ENCODE measurements at places on chromosomes 7 and 10.

DNA sequence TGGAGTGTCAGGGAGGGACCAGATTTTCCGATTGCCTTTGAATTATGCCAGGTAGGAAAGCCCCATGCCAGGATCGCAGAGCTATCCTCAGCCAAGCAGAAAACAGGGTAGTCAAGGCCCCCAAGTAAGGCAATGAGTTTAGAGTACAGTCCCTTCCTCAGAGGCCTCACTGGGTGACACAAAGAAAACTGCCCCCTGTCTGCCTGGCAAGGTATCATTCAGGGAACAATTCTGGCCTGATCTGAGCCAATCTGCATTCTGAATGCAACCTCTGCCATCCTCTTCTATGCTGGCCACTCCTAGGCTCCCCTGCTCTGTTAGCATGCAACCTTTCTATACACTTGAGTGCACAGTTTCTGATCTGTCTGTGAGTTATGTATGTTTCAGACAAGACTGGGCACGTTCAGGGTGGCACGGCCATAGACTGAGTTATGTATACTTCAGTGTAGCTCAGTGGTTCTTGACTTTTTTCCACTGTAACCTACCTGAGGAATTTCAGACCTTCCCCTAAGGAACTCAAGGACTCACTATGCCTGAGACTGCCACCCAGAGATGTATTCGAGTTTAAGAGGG lies 336.8 kb downstream of the PLXNA4 start:
- no peak for DNase-seq

- no peak for DNase-seq
Measured at GRCh38 chr10:17029581-17030271, 99.9 kb downstream of the CUBN start.

- DNase-seq, result no peak
Measured at GRCh38 chr7:85516675-85517074, 329.8 kb upstream of the SEMA3D start.

DNA sequence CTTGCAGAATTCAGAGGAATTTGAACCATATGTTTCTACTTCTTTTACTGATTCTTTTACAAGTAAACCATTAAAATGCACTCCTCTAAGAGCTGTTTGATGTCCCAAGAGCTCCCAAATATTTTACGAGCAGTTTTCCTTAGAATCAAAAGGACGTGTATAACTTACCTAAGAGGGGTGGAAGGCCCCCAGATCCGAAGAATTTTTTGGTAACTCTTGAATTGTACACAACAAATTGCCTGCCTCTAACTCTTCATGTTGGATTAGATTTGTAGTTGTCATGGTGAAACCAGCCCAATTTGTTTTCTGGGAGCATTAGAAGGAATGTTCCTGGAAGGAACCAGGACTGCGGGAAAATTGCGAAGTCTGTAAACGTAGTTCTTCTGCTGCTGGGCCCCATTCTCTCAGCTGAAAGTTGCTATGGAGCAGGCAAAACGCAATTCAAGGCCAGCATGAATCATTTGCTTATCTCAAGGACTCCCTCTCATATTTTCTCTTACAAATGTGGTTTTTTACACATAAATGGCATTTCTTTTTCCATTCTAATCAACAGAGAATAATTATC lies 124.8 kb upstream of the TMEM72 start:
- no peak for DNase-seq

- no peak for DNase-seq
Measured at GRCh38 chr7:89887489-89887888, 266.8 kb upstream of the STEAP1 start.

GRCh38 chr7:157434231-157434630 lies 97.4 kb downstream of the DNAJB6 start:
- DNase-seq, result no peak

DNA sequence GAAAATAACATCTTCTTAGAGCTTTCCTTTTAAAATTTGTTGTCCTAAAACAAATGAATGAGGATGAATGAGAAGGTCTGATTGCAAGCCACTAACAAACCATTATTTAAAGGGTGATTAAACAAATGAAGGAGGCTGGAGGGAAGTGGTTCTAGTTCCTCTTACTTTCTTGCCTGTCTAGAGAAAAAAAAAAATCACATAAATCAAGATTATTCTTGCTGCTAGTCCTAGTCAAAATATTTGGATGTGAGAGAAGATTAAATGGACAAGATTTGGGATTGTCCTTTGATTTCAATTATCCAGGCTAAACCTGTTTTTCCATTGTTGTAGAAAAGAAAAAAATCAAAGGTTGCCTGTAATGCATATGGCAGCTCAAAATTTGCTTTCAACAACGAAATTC lies 3.3 kb downstream of the SKAP2 start:
- no peak for DNase-seq

DNA sequence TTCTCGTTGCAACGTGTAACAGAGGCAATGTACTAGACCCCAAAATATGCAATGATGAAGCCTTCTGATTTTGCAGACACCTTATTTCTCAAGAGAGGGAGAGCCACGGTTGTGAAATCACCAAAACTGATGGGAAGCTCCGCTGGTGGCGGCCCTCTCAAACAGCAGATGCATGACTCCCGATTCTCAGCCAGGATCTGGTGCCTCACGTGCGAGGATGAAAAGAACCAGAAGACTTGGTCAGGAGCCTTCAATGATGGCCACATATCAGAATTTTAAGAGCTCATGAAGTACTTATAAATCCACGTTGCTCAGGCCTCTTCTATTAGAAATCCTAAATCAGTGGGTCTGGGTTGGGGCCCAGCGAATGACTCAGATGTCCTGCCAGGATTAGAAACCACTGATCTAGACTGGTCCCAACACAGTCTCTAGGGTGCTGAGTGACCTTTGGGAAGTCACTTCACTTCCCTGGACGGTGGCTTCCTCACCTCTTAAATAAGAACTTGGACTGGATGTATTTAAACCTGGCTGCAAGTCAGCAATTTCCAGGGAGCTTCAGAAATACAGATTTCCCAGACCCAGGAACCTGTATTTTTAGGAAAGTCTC lies 41.9 kb upstream of the FAM180A start:
- no peak for DNase-seq

DNA sequence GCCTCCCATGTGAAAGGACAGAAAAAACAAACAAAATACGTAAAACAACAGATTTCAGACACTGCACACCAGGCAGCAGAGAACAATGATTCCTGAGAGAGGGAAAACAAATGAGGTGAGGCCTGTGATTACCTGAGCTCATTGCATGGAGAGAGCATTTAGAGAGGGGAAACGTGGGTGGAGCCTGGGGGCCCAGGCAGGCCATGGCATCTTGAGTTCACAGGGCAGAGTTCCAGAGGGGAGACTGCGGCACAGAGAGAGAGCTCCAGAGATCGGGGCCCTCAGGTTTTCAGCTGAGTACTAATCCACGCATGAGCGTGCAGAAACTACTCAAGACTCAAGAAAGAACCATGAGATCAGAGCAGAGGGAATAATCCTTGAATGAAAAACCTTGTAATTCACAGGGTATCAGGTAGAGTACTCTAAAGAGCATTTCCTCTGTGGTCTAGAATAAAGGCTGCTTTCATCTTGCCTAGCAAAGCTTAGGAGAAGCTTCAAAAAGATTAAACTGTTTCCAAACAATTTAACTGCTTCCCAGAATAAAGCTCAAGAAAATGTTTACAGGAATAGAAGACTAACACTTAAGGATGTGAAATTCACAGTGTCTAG lies 46.6 kb upstream of the ARHGAP12 start:
- DNase-seq, result no peak

GRCh38 chr10:47297866-47298540 lies 2.0 kb upstream of the GDF10 start:
- no peak for DNase-seq

GRCh38 chr10:95289003-95289920 lies 1.5 kb downstream of the PDLIM1 start:
- DNase-seq, result no peak

- no peak for DNase-seq
Measured at GRCh38 chr10:88911116-88911515, 31.1 kb downstream of the STAMBPL1 start.

DNA sequence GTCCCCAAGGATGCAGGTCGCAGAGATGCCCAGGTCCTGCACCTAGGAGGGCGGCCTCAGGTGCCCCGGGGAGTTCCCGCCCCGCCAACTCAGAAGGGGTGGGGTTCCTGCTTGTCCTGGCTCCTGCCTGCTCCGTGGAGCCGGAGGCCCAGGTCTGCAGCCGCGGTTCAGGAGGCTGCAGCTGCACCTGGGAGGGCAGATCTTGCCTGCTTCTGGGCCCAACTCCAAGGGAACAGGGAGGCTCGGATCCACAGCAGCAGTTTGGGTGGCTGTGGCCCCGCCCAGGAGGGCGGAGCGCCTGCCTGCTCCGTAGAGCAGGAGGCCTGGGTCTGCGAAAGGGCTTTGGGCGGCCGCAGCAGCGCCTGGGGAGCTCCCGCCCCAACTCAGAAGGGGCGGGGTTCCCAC lies 108.2 kb upstream of the EGR2 start:
- DNase-seq, result no peak

DNA sequence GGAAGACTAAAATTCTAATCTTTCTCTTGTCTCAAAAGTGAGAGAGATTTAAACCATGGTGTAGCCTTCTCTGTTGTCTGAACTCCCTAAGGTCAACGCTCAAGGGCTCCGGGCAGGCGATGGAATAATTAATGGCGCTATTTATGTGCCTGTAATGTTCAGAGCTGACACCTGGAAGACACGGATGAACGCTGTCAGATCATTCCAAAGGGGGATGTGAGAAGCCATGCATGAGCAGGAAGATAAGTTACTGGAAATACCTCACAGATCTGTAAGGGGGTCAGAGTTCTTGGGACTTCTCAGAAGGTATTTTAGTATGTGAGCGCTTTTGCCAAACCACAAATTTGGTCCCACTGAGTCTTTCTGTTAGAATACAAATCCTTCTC lies 73.3 kb upstream of the MTPN start:
- no peak for DNase-seq

GRCh38 chr7:25527665-25528170 lies 299.4 kb upstream of the NPVF start:
- DNase-seq, result no peak

DNA sequence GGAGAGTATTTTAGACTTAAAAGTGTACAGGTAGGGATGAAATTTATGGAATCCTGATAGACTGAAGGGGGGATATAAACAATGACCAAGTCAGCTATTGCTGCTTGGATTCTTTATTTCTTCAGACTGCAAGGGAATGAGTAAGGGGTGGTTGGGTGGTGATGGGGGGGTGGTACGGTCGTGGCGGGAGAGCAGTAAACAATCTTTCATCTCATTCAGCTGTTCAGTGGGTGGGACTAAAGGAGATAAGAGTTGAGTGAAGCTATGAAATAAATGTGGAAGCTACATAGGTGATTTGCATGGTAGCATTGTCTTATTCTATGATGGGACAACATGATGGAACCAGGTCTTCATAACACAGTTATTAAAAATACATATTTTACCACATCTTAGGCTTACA lies 1.8 kb downstream of the SEPTIN7 start:
- no peak for DNase-seq

DNA sequence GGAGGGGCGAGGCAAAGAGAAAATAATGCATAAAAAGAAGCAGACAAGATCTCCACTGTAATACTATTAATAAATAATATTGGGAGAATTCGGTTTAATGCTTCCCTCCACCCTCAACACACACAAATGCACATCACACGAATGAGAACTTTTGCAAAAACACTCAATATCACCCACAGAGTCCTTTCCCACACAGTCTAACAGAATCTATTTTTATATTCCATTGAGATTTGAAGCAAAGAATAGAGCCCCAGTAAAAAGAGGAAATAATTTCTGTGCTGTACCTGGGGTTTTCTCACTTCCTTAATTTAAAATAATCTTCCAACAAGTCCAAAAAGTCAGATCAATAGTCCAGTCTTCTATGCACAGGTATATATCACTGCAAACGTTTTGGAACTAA lies 17.0 kb downstream of the PIK3AP1 start:
- DNase-seq, result no peak

GRCh38 chr7:70573696-70574095 lies 558.2 kb upstream of the GALNT17 start:
- DNase-seq, result no peak

DNA sequence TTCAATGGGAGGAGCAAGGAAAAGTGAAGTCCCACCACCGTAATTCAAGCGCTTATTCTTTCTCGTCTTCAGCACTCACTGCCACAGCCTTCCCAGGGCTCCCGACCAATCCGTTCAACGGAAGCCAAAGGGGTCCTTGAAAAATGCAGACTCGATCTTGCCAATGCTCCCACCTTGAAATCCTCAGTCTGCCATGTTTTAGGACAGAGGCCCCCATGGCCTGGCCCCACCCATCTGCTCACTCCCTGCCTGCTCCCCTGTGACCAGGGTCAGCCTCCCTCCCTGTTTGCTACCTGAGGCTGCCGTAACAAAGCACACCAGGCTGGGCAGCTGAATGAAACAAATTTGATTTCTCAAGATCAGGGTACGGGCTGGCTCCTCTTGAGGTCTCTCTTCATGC lies 3.0 kb upstream of the DNAAF5 start:
- DNase-seq, result no peak

- DNase-seq, result no peak
Measured at GRCh38 chr10:108812296-108812695, 1111.0 kb downstream of the XPNPEP1 start.

GRCh38 chr10:132807621-132808049 lies 21.7 kb upstream of the NKX6-2 start:
- DNase-seq, result no peak

GRCh38 chr7:43439631-43440401 lies 143.1 kb upstream of the STK17A start:
- peak; percentile 18 for DNase-seq

GRCh38 chr10:74973741-74974392 lies 137.6 kb upstream of the SAMD8 start:
- no peak for DNase-seq

DNA sequence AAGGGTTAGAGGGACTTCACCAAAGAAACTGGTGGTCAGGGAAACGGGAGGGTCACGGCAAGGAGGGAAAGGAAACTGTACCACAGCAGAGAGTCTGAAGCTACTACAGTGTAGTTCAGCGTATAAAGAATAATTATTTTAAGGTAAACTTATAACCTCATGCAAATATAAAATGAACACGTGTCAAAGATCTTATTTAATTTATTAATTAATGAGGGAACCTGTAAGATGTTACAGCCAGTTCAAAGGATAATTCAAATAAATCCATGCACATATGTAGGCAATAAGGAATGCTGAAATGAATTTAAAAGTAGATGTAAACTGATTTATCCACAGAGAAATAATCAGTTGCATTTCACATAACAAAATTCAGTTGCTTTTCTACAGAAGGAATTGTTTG lies 49.4 kb upstream of the ATRNL1 start:
- no peak for DNase-seq

- DNase-seq, result no peak
Measured at GRCh38 chr7:16494955-16495719, 29.6 kb upstream of the SOSTDC1 start.

Measured in stimulated activated CD8-positive, alpha-beta memory T cell treated with anti-CD3 and anti-CD28 coated beads, Interleukin-15, amount 100 ng/mL, for 24 hours (primary cell).